Foreskin fibroblast (primary cell): ENCODE measurements at places on chromosomes 13 and 19.
A peak's percentile ranks its signal among the peaks of the same experiment; 100 is the strongest.

DNA sequence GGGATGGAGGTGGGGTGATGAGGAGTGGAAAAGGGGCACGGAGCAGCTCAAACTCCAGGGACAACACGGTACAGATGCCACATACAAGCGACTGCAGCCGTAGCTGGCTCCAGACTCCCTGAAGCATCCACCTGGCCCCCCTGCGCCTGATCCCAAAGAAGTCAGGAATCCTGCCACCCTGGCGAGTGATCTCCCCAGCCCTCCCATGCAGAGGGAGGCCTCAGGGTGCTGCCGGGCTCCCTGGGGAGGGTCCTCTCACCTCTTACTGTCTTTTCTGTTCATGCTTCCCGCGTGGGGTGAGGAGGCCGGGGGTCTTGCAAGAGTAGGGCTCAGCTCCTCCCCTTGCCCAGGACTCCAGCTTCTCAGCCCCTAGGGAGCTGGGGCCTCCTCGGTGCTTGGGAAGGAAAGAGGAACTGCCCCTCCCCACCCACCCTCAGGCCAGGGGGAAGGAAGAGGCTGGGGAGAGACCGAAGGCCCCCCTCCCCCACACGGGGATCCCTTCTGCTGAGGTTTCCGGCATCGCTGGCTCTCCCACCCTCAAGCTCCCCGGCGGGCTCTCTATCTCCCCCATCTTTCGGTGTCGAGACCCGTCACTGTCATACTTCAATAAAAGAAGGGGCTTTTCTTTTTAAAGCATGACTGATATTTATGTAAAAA lies at the start of gene RASGRP4:
TSS of gene RASGRP4 (minus strand) at position 410 of the 657 bp plus-strand sequence. CDS start at position 282, 128 bp downstream.
- DNase-seq: no peak

- no peak for DNase-seq
Observed at GRCh38 chr13:45231305-45231704, 30.5 kb upstream of the KCTD4 start.

- DNase-seq: no peak
Observed at GRCh38 chr19:1394252-1395193, 6.8 kb downstream of the GAMT start.

DNA sequence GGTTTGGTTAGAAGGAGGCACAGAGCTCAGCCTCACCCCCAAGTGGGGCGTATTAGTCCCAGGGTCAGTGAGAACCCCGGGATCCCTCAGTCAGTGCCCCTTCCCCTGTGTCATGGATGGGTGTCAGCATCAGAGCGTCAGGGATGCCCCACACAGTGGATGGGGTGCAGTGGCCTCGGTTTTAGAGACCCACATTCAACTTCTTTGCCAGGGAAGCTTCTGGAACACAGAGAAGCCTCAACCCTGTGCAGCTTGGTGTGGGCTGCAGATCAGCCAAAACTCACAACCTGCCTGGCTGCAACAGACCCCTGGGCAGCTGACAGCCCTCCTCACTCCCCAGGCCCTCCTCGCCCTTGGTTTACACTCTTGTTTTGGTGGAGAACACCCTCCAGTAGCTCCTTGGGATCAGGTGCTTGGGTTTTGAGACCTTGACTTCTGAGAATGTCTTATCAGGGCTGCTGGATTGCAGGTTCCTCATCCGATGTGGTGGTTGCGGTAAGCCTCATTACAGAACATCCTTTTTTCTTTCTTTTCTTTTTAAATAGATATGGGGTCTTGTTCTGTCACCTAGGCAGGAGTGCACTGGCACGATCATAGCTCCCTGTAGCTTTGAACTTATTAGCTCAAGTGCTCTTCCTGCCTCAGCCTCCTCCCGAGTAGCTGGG lies 11.0 kb downstream of the ZNF333 start:
- no peak for DNase-seq

DNA sequence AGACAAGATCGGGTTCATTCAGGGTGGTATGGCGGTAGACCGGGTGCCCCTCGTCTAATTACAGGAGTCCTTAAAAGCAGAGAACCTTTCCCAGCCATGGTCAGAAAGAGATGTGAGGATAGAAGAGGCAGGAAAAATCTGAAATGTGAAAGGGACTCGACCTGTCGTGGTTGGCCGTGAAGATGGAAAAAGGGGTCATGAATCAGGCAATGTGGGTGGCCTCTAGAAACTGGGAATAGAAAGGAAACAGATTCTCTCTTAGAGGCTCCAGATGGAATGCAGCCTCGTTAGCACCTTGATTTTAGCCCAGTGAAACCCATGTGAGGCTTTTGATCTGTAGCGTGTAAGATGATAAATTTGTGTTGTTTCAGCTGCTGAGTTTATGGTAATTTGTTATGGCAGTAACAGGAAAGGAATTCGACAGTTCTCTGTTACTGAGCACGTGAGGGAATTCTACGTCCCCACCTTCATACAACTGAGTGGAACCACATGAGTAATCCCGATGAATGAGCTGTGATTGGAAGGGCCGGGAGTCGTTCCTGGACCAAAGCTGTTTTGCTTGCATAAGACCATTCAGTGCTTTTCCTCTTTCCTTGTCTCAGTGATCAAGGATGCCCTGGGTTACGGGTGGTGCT lies 11.0 kb upstream of the CA11 start:
- DNase-seq: peak; percentile 96

GRCh38 chr19:38318660-38319059 lies 985 bp upstream of the KCNK6 start:
- DNase-seq: no peak

GRCh38 chr19:53192771-53193534 lies at the start of gene ZNF665:
Gene ZNF665 (minus strand): TSS chr19:53193358. CDS start chr19:53182898, 10,460 bp downstream.
- DNase-seq: peak; percentile 86

- DNase-seq: no peak
Observed at GRCh38 chr13:108525827-108526226, 103.6 kb upstream of the MYO16 start.

DNA sequence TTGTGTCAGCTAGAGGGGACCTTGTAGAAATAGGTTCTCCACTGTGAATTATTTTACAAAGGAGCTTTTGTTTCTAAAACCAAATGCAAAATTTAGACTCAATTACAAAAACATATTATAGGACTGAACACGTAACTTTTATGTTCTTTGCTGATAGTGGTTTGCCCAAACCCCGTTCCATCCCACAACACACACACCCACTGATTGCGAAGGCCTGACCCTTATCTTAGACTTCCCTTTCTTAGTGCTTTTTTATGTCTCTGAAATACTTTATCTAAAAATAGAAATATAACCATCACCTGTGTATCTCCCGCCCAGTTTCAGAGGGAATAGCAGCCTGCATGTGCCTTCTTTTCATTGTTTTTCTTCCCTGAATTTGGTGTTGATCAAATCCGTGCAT lies 13.0 kb downstream of the CCNA1 start:
- no peak for DNase-seq

DNA sequence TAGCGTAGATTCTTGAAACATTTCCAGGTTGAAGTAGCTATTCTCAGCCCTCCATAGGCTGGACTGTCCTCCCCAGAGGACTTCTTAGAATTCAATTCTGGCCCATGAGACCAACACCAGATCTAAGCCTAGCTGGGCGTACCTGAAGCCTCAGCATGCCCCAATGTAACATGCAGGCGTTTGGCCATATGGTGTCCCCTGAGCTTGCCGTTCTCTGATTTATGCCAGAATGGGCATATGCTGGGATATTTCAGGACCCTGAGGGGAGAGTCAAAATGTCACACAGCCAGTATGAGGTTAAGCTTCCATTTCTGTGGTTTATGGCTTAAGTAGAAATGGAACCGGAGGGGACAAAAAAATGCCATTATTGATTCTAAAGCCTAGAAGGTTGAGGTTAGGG lies 317.7 kb upstream of the OBI1 start:
- no peak for DNase-seq

- DNase-seq: no peak
Observed at GRCh38 chr13:60453490-60453889, 56.5 kb downstream of the TDRD3 start.

- peak; percentile 57 for DNase-seq
Observed at GRCh38 chr19:50646074-50646807, 3.0 kb upstream of the C19orf81 start.

GRCh38 chr13:43347877-43348276 lies 324.5 kb downstream of the DNAJC15 start:
- DNase-seq: no peak

DNA sequence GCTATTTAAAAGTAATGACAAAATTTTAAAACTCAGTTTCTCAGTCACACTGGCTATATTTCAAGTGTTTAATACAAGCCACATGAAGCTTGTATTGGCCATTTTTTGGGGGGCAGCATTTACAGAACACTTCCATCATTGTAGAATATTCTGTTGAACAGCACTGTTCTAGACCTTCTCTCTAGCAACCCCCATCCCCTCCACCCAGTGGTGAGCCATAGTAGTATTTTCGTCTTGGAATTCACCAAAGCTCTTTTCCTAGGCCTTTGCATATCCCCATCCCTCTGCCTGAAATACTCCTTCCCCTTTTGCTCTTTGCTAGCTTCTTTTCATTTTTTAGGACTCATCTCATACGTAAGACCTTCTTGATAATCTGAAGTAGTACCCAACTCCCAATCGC lies 99.5 kb downstream of the ZC3H13 start:
- no peak for DNase-seq

- DNase-seq: peak; percentile 42
Observed at GRCh38 chr19:43780706-43781525, at the start of gene KCNN4. Gene KCNN4 (minus strand): TSS chr19:43780973. CDS start chr19:43780861, 112 bp downstream.

- no peak for DNase-seq
Observed at GRCh38 chr13:90396266-90396665, 951.2 kb upstream of the MIR17HG start.

DNA sequence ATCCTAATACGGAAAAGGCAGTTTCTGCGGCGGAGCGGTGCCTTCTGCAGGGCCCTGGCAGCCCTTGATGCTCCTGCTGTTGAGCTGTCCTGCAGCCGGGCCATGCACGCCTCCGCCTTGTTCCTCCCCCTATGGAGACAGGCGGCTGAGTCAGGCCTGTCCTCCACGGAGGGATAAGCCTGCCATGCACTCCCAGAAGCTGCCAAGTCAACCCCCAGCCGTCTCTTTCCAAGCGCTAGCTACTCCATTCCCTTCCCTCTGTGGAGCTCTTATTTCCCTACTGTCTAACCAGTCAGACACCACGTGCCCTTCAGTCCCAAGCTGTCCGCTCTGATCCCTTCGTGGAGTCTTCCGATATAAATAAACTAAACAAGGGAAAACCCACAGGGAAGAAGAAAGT lies 197.0 kb downstream of the COL4A1 start:
- DNase-seq: peak; percentile 96

- DNase-seq: peak; percentile 55
Observed at GRCh38 chr19:10727685-10728201, 9.9 kb downstream of the DNM2 start.

DNA sequence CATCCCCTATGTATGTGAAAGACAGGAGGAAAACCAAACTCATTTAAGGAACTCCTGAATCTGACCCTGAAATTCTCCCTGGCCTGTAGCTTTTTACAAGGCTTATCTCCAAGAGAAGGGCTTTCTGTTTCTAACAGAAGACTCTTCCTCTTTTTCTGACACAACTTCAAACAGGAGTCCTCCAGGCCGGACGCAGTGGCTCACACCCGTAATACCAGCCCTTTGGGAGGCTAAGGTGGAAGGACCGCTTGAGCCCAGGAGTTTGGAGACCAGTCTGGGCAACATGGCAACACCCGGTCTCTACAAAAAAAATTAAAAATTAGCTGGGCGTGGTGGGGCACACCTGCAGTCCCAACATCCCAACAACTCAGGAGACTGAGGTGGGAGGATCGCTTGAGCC lies 41.9 kb downstream of the CARS2 start:
- DNase-seq: no peak

GRCh38 chr13:24251525-24251924 lies 57.9 kb upstream of the C1QTNF9 start:
- DNase-seq: no peak

GRCh38 chr13:113044391-113045114 lies 61.0 kb upstream of the F7 start:
- peak; percentile 17 for DNase-seq

GRCh38 chr13:45040622-45041021 lies 51.3 kb downstream of the GPALPP1 start:
- DNase-seq: no peak

GRCh38 chr13:98462241-98462882 lies 114.5 kb downstream of the STK24 start:
- DNase-seq: no peak

GRCh38 chr19:17988161-17988560 lies 19.8 kb upstream of the ARRDC2 start:
- no peak for DNase-seq

DNA sequence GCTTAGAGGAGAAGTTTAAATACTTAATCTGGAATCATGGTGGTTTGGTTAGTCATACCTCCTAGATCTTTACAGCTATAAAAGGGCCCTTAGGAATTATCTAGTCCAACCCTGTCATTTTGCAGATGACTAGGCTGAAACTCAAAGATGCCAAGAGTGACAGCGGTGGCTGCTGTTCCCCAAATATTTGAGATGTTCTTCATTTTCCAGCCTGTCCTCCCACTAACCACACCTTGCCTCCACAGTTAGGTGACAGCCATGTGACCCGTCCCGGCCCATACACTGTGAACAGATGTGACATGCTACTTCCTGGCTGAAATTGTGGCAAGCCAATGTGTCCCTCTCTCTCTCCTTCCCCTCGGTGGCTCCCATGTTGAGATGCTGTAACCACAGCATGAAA lies 225.5 kb upstream of the IPO5 start:
- DNase-seq: no peak

DNA sequence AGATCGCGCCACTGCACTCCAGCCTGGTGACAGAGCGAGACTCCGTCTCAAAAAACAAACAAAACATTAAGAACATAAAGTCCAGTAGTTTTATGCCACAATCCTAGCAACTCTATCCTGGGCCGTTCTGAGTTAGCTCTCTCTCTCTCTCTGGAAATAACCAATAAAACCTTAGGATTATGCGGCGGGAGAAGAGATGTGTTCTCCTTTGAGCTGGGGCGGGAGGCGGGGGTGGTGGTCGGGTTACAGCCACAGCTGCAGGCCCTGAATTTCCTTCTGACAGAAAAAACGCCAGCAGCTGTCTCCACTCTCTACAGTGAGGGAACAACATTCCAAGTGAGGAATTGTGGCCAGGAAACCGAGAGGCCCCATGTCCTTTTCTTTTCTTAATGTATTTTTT lies 9.1 kb upstream of the PNMA8A start:
- DNase-seq: peak; percentile 82

- DNase-seq: peak; percentile 29
Observed at GRCh38 chr13:112443995-112444311, 67.8 kb downstream of the SPACA7 start.

DNA sequence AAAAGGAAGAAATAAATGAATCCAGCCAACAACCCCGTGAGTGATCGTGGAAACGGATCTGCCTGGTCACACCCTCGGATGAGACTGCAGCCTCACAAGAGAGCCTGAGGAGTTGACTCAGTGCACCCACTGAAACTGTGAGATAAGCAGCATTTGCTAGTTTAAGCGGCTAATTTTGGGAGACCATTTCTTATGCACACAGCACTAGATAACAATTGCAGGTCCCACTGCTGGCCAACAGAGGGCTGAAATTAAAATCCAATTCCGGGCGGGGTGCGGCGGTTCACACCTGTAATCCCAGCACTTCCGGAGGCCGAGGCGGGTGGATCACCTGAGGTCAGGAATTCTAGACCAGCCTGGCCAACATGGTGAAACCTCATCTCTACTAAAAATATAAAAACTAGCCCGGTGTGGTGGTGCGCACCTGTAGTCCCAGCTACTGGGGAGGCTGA lies 3.6 kb downstream of the UQCR11 start:
- no peak for DNase-seq

- DNase-seq: peak; percentile 74
Observed at GRCh38 chr19:42563352-42564210, 31.1 kb downstream of the CEACAM8 start.
